ENCODE measurements at places on chromosomes 5 and 9. TPM values are rescaled to one million over a fixed set of nuclear protein-coding genes. Genes with fewer than 3 reads are reported as not detected.

DNA sequence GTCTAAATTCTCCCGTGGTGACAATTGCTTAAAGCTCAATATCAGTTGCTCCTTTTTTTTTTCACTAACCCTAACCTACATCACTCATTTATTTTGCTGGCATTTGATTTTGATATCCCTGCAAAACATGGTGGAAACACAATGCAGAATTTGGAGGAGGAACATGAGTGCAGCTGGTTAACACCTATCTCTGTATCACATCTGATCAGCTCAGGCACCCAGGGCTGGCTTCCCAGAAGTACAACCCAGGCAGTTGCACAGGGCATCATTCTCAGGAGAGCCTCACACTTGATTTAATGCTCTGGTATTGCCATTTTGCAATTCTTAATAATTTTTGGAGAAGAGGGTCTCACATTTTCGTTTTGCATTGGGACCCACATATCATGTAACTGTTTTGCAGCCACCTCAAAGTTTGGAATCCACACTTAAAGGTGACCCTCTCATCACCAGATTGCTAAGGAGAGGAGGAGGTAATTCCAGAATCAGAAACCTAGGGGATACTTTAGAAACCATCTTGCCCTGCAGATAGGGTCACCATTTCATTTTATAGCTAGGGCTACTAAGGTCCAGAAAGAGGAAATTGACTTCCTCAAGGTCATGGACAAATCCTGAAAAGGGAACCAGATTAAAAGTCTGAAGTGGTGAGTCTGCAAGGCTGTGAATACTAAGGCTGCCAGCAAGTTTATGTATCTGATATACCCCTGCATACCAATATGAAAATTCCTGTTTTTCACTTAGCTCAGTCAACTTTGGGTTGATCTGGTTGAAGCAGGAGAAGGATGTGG, 19.3 kb upstream of the ADAM19 start:
- DNase-seq = peak; percentile 79
- H3K27ac ChIP-seq = no peak overlapping the region
- no peaks in the 10 kb centered on the region for H3K36me3 ChIP-seq

- H3K27me3 ChIP-seq = no peaks in the 10 kb centered on the region
- H3K4me3 ChIP-seq = no peak overlapping the region
- H3K27ac ChIP-seq = no peak overlapping the region
- no peaks in the 10 kb centered on the region for H3K36me3 ChIP-seq
These were observed 22.6 kb upstream of the MELK start for GRCh38 chr9:36550135-36550534.

DNA sequence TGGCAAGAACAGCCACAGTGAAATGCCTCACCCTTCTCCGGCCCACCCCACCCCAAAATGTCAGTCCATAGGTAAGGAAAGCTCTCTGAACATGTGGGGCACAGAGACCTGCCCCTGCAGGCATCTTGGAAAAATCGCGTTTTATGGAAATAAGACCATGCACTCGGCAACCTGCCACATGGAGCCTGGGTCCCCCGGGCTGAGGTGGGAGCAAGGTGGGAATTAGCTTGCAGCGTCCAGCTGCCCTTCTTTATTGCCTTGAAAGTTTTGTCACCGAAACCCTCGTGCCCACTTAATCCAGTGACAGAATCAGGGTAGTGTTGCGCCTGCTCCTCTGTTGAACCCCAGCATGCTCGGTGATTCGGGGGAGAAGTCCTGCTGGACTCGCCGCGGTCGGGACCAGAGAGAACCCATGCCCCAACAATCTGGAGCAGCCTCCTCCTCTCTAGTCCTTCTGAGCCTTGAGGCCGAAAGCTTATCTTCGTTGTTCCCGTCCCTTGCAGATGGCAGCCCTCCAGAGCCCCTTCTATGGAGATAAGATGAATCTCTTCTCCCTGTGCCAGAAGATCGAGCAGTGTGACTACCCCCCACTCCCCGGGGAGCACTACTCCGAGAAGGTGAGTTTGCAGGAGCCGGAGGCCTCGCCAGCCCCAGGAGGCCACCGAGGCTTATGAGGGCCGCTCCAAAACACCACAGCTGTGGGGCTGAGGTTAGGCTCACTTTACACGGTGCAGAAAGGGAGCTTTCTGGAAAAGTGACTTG, 67.9 kb downstream of the PSMB7 start:
- H3K4me1 ChIP-seq = no peaks in the 10 kb centered on the region
- no peak for DNase-seq
- no peak overlapping the region for H3K4me3 ChIP-seq
- peaks cover 100% of the 10 kb centered on the region for H3K36me3 ChIP-seq
- no peak overlapping the region for H3K27ac ChIP-seq
- no peaks in the 10 kb centered on the region for H3K27me3 ChIP-seq

Gene C5orf52
- polyA plus RNA-seq = not detected

Gene EXOSC2
- 11.2 TPM for polyA plus RNA-seq

Gene IL4
- polyA plus RNA-seq = not detected
